ENCODE measurements at places on chromosomes 3 and 15. TPM values are rescaled to one million over a fixed set of nuclear protein-coding genes. Genes with fewer than 3 reads are reported as not detected.

RPP14 gene
- total RNA-seq: 17.0 TPM

EPHA3 gene
- total RNA-seq: not detected

CD200R1 gene
- total RNA-seq: not detected

- H3K27ac ChIP-seq: no peak overlapping the region
- no peak for DNase-seq
- H3K27me3 ChIP-seq: no peaks in the 10 kb centered on the region
- no peaks in the 10 kb centered on the region for H3K4me1 ChIP-seq
Observed at GRCh38 chr15:25890529-25890928, 27.4 kb upstream of the ATP10A start.

DNA sequence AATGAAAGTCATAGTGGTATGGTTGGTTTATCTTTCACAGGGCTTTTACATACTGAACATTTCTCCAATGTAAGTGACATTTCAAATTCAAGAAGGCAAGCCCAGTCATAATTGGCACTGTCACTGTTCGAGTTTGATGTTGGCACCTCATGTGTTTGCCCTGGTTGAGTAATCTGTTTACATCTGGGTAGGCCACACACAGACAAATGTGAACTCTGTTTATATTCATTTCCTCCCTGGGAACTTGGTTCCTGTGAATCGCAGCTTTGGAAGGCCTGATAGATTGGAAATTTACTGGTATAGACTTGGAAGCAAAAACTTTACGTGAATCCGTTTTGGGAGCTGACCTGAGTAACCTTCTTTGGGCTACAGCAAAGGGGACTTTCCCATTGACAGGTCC is 395.2 kb upstream of the AZI2 start:
- no peaks in the 10 kb centered on the region for H3K36me3 ChIP-seq
- no peaks in the 10 kb centered on the region for H3K4me1 ChIP-seq

- H3K27me3 ChIP-seq: no peaks in the 10 kb centered on the region
- DNase-seq: no peak
- no peaks in the 10 kb centered on the region for H3K4me1 ChIP-seq
Observed at GRCh38 chr3:178456621-178457285, 79.5 kb upstream of the KCNMB2 start.

DNA sequence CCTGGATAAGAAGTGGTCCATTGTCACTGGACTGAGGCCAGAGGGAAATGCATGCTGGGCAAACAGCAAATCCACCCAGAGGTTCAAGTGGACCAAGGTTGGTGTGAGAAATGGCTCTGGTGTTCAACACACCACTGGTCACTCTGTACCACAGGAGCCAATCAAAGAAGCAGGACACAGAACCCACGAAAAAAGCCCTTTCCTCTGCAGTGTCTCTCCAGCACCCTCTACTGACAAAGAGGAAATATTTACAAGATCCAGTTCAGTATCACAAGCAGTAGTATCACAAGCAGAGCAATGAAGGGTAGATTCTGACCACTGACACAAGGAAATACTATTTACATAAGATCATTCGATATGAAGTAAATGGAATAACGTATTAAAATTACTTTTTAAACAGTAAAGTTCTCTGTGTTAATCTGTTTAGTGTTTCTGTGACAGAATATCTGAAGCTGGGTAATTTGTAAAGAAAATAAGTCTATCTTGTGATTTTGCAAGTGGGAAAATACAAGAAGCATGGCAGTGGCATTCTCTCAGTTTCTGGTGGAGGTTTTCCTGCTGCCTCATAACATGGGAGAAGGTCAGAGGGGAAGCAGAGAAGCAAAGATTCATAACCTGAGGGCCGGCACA is 390.7 kb downstream of the EFHB start:
- no peak overlapping the region for H3K4me3 ChIP-seq
- no peak for DNase-seq
- no peaks in the 10 kb centered on the region for H3K4me1 ChIP-seq
- no peak overlapping the region for H3K27ac ChIP-seq

- DNase-seq: no peak
- no peaks in the 10 kb centered on the region for H3K36me3 ChIP-seq
- H3K27me3 ChIP-seq: peaks cover 20% of the 10 kb centered on the region
Observed at GRCh38 chr15:78204351-78205309, 29.7 kb downstream of the ACSBG1 start.

Measured in K562 (cell line).